ENCODE measurements at places on chromosomes 4 and X.
A peak's percentile ranks its signal among the peaks of the same experiment; 100 is the strongest.

- no peak for DNase-seq
Observed at GRCh38 chrX:3516051-3516541, 169.6 kb upstream of the MXRA5 start.

- DNase-seq, result no peak
Observed at GRCh38 chr4:185151296-185151695, 8.2 kb downstream of the SLC25A4 start.

GRCh38 chr4:14375816-14376215 lies 626.5 kb upstream of the CPEB2 start:
- DNase-seq, result no peak

DNA sequence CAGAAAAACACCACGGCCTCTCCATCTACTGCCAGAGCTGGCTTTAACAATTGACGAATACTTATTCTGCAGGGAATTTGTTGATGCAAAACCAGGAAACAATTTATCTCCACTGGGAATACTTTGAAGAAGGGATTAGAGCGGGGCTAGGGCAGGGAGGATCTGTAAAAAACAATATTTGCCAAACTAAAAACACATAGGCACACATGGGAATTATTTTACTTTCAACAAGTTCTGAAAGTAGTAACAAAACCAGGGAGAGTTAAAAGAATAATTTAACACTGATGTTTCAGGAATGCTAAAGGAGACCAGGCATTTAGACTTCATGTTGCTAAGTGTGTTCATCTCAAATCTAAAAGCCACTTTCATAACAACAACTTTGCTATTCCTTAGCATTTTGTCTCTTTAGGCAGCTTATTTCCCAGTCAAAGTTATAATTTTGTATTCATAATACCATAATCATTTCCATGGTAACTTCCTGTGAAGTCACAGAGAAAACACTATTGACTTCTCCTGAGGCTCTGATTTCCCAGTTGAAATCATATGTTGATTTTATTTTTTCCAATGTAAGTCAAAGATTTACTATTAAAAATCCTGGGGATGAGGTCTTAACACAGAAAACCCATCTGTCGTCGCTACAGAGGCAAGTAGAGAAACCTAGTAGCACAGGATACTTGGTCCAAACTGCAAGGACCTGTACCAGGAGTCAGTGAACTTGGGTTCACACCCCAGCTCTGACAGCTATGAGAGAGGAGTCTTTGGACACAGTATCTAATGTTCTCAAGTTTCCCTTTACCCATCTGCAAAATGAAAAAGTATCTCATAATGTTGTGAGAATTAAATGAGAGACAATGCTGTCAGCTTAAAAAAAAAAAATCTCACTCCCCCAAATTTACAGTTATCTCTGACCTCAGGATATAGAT lies 69.3 kb downstream of the SH3RF1 start:
- no peak for DNase-seq

DNA sequence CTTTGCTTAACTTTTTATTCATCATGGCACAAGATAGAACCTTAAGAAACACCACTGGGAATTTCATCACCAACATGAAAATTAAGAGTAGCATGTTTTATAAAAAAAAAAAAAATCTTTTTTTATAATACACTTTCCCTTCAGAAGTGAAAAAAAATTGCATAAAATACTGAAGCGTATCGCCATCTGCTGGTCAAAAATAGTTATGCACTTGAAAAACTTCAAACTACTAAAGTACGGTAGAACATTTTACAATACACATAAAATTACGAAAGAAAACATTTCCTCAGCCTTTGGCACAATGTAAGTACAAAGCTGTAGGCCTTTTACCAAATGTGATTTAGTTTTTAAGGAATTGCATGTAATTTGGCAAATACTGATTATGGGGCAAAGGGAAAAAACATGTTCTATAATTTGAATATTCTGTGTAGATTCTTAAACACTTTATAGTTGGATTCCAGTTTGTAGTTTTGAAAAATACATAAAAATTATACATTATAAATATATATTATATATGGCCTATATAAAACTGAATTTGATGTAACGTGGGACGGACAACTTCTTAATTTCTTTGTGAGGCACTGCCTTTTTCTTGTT lies 26.5 kb downstream of the HCCS start:
- DNase-seq, result peak; percentile 24

DNA sequence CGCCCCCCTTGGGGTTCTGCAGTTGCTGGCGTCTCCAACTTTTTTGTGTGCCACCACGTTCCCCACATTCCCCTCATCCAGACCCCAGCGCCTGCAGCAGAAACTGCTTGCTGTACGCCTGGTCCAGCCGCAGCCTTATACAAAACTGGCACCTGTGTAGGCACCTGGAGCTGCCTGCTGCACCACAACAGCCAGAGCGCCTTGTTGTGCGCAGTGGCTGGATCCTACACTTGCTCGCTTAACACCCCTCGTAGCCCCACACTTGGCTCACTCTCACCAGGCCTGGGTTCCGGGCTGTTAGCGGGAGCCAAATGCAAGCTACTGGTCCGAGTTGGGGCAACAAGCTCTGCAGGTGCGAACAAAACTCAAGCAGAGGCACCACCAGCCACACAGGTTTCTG lies 136.8 kb downstream of the TECRL start:
- DNase-seq, result no peak

- DNase-seq, result no peak
Observed at GRCh38 chr4:13601048-13601447, 26.5 kb downstream of the BOD1L1 start.

DNA sequence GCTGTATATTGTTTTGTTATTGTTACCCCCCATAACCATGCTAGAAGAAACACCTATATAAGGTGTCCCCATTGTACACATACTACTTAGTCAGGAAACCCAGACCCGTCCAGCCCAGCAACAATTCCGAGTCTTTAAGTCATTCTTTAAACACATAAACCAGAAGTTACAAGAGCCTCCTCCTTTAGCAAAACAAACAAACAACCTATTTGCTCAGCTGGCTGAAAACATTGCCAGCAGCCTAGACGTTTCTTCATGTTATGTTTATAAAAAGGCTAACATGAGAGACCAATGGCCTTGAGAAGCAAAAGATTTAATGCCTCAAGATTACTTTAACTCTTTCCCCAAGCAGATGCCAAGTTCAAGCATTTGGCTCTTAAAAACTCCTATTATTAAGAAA lies 1.4 kb downstream of the ACOX3 start:
- DNase-seq, result no peak

DNA sequence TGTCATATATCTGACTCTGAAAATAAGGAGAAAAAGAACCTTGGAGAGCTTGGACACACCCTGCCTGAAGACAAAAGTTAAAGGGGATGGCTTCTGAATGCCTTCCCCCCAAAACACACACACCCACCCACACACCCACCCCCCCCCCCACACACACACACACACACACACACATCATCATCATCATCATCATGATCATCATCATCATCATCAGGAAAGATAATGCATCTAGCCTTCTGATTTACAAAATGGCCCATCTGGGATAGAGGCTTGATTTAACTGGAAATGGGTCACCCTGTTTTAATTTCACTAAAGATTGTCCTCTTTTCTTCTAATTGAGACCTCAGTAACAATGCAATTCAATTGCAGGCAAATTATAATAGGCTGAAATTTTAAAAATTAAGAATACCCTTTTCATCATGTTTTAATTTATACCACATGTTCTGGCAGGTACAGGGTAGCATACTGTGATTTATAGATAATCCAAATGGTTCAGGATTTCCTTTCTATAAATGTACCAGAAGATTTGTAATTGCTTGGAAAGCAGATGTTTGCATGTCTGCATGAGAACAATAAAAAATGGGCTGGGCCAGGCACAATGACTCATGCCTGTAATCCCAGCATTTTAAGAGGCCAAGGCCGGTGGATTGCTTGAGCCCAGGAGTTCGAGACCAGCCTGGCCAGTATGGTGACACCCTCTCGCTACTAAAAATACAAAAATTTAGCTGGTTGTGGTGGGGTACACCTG lies 56.5 kb downstream of the TRIM2 start:
- no peak for DNase-seq

GRCh38 chrX:128582036-128582435 lies 529.8 kb upstream of the ACTRT1 start:
- no peak for DNase-seq

GRCh38 chrX:46235778-46236177 lies 309.4 kb downstream of the ZNF674 start:
- no peak for DNase-seq

GRCh38 chr4:40586729-40587128 lies 42.9 kb downstream of the RBM47 start:
- no peak for DNase-seq

DNA sequence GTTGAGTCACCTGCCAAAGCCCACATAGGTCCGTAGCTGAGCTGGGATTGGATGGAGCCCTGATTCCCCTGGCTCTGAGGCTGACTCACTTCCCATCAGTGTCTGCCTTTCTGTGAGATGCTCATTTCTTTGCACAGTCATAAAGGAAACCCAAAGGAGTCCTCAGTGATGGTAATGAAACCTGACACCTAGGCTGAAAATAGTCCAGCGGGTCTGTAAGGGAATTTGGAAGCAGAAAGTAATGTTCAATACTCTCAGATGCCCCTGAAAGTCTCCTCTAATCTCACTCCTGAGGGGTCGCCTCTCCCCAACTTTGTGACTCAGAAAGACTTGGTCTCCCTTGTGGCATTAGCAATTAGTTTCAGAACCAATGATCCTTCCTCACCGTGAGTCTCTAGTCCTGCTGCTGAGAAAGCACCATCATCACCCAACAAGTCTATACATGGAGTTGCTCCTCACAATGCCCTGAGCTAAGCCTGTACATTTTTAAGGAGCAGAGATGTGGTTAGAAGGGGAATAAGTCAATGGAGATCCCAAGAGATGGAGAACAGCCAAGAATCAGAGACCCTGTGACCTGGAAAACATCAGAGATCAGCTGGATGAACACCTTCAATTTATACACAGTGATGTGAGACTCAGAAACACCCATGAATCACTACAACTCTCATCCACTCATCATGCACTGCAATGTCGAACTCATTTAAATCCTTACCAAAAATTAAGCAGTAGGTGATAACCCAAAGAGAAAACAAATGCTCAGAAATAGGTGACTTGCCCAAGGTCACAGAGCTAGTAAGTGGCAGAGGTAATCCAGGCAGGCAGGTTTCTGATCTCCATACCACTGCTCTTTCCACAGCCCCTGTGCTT lies 219.0 kb upstream of the CPEB2 start:
- DNase-seq, result no peak

- DNase-seq, result no peak
Observed at GRCh38 chrX:67718926-67719325, 175.1 kb downstream of the AR start.

GRCh38 chrX:19172741-19173140 lies 50.5 kb upstream of the ADGRG2 start:
- DNase-seq, result no peak

- peak; percentile 88 for DNase-seq
Observed at GRCh38 chr4:106315968-106316772, at the start of the genes AIMP1 and TBCK. Gene AIMP1, plus strand, starts transcription at chr4:106316550. Its CDS starts 8,460 bp downstream, at chr4:106325010. Gene TBCK, minus strand, starts transcription at chr4:106316209. Its CDS starts 7,249 bp downstream, at chr4:106308960.

DNA sequence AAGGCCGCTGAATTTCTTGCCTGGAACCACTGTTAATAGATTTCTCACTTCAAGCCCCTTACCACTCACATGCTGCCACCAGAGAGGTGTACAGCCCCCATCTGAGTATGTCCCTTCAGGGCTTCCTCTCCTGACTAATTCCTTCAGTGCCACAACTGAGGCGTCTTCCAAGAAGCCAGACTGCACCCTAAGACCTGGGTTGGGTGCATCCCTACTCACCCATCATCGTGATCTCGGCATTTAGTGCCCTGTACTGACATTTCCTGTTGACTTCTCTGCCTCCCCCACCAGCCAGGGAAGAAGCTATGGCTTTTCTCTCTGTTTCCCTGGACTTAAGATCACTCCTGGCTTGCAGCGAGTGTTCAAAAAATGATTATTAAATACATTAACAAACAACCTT lies 40.4 kb upstream of the MAP3K15 start:
- DNase-seq, result no peak

DNA sequence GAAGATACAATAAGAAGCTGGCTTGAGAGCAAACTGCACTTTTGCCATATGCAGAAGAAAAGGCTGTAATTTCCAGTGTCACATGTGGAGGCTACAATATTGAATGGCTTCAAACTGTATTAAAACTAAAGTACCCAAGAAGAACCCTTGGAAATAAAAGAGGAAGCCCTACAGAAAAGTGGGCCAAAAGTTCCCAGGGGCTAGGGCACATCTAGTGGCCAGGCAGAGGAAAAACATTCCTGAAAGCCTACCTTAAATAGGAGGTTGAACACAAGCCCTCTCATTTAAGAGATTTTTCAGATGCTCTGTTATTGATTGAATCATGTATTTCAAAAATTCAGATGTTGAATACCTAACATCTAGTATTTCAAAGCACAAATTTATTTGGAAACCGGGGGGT lies 40.6 kb upstream of the PRDX4 start:
- DNase-seq, result no peak

DNA sequence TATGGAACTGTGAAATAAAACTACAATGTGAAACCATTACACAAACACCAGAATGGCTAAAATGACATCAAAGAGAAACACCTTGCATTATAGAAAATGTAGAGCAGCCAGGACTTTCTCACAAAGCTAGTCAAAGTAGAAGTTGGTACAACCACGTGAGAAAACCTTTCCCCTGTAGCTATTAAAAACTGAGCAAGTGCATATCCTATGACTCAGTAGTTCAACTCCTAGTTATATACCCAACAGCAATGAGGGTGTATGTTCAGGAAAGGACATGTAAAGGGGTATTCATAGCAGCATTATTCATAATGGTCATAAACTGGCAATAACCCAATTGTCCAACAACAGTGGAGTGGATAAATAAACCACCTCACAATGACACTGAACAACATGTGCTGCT lies 177.5 kb upstream of the NUDT10 start:
- DNase-seq, result no peak

GRCh38 chrX:134745636-134746409 lies 87.6 kb upstream of the PLAC1 start:
- no peak for DNase-seq

- DNase-seq, result no peak
Observed at GRCh38 chr4:45346816-45347435, 620.6 kb upstream of the GNPDA2 start.

- DNase-seq, result no peak
Observed at GRCh38 chr4:48340276-48340964, 909 bp upstream of the SLAIN2 start.

- no peak for DNase-seq
Observed at GRCh38 chrX:71938371-71938770, 27.7 kb downstream of the NHSL2 start.

DNA sequence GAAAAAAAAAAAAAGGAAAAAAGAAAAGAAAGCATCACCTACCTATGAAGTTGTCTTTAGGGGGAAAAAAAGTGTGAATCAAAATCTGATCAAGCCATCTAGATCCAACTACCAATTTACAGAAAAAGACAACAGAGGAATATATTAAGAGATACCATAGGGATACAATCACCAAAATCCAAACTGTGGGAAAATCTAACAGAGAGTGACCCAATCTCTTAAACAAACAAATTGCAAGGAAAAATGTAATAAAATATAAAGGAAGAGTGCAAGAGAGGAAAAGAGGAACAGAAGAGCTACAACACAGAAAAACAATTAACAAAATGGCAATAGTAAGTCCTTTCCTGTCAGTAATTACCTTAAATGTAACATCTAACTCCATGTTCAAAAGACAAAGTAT lies 19.0 kb downstream of the THOC2 start:
- no peak for DNase-seq

GRCh38 chrX:6227935-6228334 lies 732 bp downstream of the NLGN4X start:
- DNase-seq, result no peak

- DNase-seq, result no peak
Observed at GRCh38 chrX:19750783-19751467, 136.5 kb downstream of the SH3KBP1 start.
